ENCODE measurements at places on chromosomes 6 and 20.

- no peak for DNase-seq
These were observed 334.2 kb upstream of the RSPO3 start for GRCh38 chr6:126784161-126784790.

GRCh38 chr20:45835825-45836224 is 2.2 kb downstream of the SNX21 start:
- DNase-seq, result no peak

- DNase-seq, result no peak
These were observed 43.6 kb downstream of the NHLRC1 start for GRCh38 chr6:18078866-18079265.

DNA sequence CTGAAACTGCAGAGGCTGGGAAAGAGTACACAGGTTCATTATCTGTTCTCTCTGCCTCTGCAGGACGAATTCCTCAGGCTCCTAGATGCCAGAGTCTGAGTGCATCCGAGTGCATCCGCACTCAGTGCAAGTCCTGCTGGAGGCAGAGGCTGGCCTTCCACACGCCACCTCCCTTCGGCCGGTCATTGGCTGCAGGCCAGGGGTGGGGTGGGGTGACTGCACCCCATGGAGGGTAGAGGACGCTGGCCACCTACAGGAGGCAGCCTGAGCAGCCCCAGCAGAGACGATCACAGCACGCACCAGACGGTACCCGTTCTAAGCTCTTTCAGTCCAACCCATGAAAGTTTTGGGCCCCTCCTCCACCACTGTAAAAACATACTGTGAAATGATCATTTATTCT is 11.7 kb downstream of the SFT2D1 start:
- peak; percentile 91 for DNase-seq

DNA sequence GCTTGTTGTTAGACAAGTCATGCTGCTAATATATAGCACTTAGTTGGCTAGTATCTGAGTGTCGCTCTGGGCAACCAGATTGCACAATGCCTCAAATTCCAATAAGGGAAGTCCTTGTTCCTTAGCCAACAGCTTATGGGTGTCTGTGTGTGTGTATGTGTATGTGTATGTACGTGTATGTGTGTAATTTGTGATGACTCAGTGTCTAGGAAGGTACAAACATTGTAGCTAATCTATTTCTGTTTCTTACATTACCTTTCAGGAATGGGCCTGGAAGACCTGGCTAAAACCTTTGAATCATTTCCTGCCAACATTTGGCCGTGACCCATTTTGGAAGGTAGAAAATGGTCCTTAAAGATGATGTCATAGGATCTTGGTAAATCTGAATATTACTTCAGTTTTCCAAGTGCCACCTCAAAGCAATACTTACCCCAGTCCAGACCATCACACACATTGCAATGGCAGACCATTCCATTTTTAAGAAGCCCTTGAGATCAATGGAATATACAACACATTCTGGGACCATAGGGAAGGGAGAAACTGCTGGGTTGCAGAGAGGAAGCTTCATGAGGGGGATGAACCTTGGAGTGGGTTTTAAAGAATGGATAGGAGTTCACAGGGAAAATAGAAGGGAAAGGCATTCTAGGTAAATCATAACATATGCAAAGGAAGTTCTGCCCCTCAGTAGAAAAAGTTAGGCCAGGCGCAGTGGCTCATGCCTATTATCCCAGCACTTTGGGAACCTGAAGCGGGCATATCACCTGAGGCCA is 25.1 kb downstream of the NEDD9 start:
- DNase-seq, result no peak

- no peak for DNase-seq
These were observed 123.2 kb downstream of the ELOVL4 start for GRCh38 chr6:79824202-79824601.

- no peak for DNase-seq
These were observed 13.5 kb downstream of the EPB41L1 start for GRCh38 chr20:36167902-36168503.

DNA sequence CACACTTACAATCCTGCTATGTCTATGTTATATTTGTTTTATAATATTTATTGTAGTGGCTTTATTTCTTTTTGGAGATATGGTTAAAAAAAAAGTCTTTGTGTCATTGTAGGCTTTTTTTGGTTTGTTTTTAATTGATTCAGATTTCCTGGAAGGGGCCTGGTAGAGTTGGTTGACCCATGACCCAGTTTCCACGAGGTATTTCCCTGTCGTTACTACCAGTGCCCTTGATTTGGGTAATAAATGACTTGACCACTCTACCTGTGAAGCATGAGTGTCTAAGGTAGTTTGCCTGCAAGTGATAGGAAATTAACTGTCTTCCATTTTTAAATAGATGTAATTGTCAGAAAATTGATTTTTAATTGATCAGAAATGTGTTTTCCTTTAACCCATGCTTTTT is 121.0 kb downstream of the JARID2 start:
- no peak for DNase-seq

GRCh38 chr6:4727671-4728435 is 48.4 kb upstream of the CDYL start:
- no peak for DNase-seq

DNA sequence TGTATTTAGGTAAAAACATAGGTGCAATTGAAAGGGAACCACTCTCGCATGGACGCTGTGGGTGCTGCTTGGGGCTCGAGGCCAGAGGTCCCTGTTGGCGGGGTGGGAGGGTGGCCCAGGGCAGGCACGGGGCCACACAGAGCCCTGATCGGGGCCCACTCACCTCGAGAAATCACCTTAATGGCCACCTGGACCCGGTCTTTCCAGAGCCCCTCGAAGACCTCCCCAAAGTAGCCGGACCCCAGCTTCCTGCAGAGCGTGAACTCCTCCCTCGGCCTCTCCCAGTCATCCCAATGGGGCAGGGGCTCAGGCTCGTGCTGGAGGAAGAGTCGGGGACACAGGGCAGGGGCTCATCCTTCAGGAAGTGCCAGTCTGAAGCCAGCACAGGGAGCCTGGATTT is 3.8 kb downstream of the PTK6 start:
- DNase-seq, result no peak

DNA sequence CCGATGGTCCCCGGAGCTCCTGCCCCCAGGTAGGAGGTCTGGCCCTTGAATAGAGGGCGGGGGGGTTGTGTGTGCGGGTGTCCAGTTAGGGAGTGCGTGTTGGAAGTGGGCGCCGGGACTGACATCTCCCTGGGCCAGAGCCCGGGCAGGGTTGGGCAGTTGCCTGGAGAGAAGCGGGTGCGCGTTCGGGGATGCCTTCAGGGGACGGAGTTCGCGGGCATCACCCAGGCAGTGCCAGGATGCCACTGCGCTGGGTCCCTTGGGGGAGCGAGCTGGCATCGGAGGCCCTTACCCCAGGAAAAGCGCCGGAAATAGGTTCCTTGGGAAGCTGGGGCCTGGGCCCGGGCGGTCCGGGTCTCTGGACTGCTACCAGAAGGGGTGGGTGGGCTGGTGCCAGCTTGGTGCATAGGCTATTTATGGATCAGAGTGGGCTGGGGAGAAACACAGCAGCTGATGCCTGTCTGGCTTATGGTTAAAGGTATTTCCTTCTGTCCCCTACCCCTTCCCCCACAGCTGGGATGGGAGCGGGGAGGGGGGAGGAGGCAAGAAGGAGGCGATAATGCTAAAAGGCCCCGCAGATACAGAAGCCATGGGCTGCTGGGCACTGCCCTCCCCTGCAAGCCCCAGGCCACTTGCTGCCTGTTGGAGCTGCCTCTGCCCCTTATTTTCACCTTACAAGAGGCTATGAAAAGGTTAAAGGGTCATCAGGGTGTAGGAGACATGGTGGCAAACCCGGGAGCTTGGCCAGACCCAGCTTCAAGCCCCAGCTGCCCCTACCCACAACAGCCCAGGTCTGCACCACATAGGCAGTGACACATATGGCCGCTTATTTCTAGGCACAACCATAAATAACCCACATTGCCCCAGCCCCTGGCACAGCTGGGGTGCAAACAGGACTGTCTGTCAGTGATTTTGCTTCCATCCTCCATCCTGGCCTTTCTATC is 638 bp downstream of the PACSIN1 start:
- no peak for DNase-seq

DNA sequence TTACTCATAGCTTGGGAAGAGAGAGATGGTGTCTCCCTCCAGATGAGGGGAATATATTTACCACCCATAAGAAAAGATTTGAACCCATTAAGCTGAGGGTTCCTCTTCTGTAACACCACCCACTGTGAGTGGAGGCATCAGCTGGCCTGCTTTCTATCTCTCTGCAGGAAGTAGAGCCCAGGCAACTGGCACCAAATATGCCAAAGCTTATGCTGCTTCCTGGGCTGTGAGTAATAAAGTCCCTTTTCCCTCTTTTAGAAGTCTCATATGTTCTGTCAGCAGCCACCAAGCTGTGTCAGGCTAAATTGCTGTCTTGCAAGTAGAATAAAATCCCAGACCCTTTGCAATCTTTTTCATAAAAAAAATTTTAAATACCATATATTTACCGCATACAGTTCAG is 241.4 kb downstream of the LAMA2 start:
- DNase-seq, result no peak

GRCh38 chr20:57680131-57680716 is 29.6 kb downstream of the PMEPA1 start:
- no peak for DNase-seq

DNA sequence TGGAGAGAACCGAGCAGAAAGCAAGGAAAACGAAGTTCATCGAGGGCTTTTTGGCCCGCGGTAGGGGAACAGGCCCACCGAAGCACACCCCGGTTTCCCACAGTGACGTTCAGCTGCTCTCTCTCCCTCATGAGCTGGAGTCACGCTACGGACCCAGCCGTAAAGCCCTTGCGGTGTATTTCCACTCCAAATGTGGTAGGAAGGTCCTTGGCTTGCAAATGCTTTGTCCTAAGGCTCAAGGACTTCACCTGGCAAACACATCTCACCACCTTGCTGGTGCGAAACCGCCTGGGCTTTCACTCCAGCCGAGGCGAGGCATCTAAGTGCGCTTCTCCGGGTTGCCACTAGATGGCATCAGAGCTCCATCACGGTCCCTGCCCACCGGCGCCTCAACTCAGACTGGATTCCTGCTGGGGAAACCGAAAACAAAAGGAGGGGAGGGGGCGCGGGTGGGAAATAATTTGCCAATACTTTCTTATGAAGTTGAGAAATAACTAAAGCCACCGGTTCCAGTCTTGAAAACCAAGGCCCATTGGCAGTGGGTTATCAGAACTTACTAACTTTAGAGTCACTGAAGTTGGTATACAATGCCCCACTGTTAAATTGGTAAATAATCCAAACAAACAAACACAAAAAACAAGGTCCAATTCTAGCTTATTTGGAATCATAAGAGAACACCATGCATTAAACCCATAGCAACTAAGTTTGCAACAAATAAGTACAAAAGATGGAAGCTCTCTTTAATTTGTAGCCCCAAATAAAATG is 13.4 kb upstream of the FOXC1 start:
- peak; percentile 86 for DNase-seq

DNA sequence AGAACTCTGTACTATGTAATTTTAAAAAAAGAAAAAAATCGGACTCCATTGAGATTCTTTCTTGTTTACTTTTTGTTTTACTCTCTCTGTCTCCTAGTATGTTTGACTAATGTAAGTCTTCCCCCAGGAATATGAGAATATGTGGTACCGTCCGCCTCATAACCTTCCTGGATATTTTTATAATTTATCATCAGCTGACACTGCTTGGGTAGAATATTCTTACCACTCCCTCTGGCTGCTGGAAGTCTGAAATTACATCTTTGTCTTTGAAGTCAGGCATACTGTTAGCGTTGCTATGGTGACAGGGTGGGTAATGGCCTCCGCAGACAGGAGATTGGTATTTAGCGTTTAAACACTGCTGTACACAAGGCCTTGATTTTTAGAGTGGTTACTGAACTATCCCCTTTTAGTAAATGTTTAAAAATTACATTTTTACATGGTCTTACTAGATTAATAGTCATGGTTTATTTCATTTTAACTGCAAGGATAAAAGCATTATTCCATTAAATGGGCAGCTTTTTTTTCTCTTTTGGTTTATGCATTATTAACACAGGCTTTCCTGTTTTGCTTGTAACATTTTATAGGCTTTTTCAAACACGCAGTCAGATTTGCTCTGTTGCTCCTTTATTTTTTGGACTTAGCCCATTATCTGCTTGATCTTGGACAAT is 176.4 kb downstream of the ARID1B start:
- no peak for DNase-seq
